ENCODE measurements at places on chromosomes 2 and 18.

GRCh38 chr2:15732341-15733077, 140.8 kb downstream of the DDX1 start:
- DNase-seq, result no peak

DNA sequence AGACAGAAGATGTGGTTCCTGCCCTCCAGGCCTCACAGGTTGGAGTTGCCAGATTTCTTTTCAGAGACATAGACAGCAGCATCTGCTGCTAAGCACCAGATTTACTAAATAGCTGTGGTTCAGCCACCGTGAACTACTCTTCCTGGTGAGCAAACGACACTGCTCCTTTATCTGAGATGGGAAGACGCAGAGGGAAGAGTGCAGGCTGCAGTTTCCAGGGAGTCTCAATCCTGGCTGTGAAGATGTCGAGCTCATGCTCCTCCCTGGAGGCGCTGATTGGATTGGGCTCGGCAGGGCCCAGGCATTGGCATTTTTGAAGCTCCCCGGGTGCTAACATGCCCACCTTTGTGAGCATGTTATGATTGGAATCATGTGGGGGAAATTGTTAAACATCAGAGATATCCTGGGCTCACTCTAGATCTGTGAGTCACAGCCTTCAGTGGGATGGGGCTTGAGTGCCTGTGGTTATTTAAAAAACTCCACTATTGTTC, 314.8 kb downstream of the TSN start:
- DNase-seq, result no peak

DNA sequence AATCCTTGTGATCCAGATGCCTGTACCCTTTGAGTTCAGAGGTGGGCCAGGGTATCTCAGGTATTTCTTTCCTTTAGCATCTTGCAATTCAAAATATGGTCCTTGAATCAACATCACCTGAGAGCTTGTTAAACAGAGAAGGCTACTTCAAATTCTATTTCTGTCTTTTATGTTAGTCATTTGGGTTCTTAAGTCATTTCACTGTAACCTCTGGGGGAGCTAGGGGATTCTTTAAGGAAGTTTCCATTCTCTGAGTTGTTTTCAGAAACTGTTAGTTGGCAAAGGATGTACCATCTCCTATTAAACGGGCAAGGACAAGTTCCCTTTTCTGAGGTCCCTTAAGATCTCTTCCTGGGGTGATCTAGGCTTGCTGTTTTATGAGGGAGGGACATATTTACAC, 16.6 kb downstream of the CFLAR start:
- no peak for DNase-seq

- no peak for DNase-seq
Measured at GRCh38 chr2:15634846-15635490, 43.3 kb downstream of the DDX1 start.

DNA sequence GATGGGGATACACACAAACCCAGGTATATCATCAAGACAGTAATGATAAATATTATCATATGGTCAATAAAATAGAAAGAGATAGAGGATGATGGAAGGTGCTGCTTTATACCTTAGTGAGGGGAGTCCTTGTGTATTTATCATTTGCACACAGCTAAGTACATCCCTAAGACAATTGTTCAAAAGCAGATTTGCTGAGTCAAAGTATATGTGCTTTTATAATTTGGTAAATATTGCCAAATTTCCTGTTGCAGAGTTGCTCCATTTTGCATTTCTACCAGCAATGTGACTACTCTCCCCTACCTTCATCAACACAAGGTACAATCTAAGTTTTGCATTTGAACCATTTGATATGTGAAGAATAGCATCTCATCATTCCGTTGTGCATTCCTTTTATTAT, 22.6 kb upstream of the PLEK start:
- DNase-seq, result no peak

GRCh38 chr2:45303417-45304202, 294.4 kb upstream of the SIX2 start:
- no peak for DNase-seq

DNA sequence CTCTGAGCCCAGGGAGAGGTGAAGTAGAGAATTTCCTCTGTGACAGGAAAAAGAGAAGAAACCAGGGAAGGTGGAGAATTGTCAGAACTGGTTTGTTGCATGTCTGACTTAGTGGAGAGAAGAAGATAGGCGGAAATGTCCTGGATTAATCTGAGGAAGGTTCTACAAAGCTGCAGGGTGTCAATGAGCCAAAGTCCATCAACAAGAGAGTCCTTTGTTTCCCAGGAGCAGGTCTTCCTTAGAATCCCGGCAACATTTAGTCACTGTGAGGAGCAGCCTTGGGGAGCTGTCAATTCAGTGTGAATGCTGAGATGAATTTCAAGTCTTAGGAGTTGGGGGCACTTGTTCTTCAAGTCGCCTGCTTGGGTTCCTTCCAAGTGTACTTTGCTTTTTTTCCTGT, 88.4 kb upstream of the CELF4 start:
- no peak for DNase-seq

GRCh38 chr18:8300751-8301410, 308.4 kb upstream of the RAB12 start:
- DNase-seq, result no peak

DNA sequence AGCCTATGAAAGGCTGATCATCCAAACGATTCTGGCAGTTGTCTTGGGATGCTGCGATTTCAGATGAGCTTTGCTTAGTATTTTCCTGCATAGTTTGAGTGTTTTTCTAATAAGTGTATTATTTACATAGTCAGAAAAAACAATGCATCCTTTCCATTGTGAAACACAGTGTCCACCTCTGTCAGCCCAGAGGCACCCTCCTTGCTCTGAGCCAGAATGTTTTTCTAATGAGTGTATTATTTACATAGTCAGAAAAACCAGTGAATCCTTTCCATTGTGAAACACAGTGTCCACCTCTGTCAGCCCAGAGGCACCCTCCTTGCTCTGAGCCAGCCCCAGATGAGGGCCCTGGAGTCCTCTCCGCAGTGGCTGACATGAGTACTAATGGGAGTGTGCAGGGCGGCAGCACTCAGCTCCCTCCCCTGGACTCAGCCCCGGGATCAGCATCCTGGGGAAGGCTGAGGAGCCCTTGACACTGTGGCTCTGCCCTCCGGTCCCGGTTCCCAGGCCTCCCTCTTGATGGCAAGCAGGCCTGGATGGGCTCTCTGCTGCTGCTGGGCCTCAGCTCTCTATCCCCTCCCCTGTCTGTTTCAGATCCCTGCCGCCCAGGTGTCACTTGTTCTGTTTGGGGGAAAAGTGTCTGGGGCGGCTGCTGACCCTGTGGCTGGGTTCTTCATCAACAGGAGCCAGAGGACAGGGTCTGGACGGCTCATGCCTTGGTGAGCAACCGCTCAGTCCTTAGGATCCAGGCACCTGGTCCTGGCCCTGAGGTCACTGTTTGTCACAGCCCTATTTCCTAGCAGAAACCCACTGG, 5.9 kb downstream of the MFSD2B start:
- DNase-seq, result no peak

- DNase-seq, result no peak
Measured at GRCh38 chr2:122390406-122390805, 635.0 kb downstream of the TSN start.

DNA sequence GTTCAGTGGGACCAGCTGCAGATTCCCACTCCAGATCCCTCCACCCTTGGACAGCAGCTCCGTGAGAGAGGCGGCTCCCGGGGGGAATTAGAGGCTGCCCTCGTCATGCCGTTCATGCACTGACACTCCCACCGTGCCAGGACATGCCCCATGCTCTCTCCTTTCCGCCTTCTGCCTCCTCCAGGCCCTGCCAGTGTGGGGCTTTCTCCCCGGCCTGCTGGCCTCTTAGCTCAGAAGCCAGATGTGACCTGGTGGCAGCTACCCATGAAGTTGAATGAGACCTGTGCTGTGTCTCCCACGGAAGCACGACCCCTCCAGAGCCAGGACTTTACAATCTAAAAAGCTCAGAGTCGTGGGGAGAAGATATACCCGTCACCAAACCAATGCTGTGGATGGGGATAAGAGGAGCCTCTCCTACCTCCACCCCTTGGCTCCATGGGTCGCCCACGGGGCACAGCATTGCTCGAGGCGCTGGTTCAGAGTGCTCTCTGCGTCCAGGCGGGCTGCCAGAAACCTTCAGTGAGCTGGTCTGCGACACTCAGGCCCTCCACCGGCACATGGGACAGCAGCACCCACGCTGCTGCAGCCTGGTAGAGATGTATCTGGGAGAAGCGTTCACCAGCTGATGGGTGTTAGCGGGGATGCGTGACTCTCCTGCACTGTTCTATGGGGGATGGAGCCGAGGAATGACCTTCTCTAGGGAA, 111.0 kb upstream of the GPC1 start:
- no peak for DNase-seq

- peak; percentile 12 for DNase-seq
Measured at GRCh38 chr2:105328281-105329196, 996 bp downstream of the TGFBRAP1 start.

DNA sequence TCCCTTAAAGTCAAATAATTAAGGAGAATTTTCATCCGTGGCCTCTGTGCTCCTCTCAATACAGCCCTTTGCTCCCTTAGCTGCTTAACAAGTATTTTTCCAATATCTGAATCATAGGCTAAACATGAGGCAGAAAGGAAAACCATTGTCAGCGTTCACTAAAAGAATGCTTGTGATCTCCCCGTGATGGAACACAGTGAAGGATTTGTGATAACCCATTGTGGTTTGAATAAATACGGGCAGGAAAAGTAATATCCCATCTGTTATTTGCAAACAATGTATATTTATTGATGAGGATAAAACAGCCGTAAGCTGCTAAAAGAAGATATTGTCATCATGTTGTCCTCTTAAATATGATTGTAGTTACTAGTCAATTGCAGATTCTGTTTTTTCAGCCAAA, 258.1 kb downstream of the NAPG start:
- DNase-seq, result peak; percentile 36

- no peak for DNase-seq
Measured at GRCh38 chr2:105896765-105897163, 152.1 kb downstream of the NCK2 start.

GRCh38 chr2:158102446-158102845, 770 bp downstream of the UPP2 start:
- no peak for DNase-seq

- DNase-seq, result no peak
Measured at GRCh38 chr2:142180820-142181533, 50.2 kb upstream of the LRP1B start.

- DNase-seq, result no peak
Measured at GRCh38 chr2:98778151-98778550, 47.2 kb upstream of the MGAT4A start.

DNA sequence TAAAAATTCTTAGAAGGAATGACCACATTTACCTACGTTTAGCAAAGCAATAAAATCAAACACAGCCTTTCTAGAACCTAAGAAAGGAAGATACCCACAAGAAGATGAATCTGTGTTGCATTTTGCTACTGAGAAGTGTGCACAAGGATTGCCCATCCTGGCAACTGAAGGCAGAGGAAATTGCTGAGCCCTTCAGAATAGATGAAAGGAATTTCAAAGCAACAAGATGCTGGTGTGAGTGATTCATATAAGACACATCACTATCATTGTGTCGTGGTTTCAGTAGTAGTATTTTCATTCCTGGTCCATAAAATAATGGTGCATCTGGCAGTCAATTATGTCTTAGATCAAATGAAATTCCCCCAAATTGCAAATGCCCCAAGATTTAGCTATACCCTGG, 48.4 kb upstream of the ANKRD44 start:
- DNase-seq, result no peak

GRCh38 chr2:100494712-100495111, 24.4 kb downstream of the NMS start:
- no peak for DNase-seq

GRCh38 chr2:96963316-96963715, 23.1 kb downstream of the FAM178B start:
- no peak for DNase-seq

Data from hippocampal formation (tissue), 2 donors.